ENCODE measurements at places on chromosomes 3 and 15.

GRCh38 chr3:58135712-58136543 lies 74.8 kb downstream of the DNASE1L3 start:
- DNase-seq, result no peak

- no peak for DNase-seq
These were observed 54.2 kb downstream of the FBXL2 start for GRCh38 chr3:33331414-33331813.

GRCh38 chr3:121574449-121574848 lies 6.7 kb downstream of the ARGFX start:
- no peak for DNase-seq

- DNase-seq, result no peak
These were observed 15.9 kb downstream of the IGDCC3 start for GRCh38 chr15:65361708-65362459.

- no peak for DNase-seq
These were observed 756.6 kb upstream of the ARPP21 start for GRCh38 chr3:34882764-34883163.

- DNase-seq, result no peak
These were observed 34.8 kb upstream of the CHRNB4 start for GRCh38 chr15:78675617-78676360.

DNA sequence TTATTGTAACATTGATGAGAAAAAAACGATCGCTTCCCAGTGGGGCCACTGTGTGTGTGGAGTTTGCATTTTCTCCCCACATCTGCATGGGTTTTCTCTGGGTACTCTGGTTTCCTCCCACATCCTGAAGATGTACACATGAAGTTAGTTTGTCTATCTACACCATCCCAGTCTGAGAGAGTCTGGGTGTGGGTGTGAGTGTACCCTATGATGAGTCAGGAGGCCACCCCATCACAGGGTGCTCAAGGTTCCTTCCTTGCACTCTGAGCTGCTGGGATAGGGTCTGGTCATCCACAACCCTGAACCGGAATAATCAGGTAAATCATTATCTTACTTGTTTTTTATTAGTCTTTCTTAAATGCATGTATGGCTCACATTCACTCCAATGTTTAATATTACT lies 457.1 kb downstream of the NTRK3 start:
- no peak for DNase-seq

GRCh38 chr3:195003006-195003892 lies 267.7 kb downstream of the XXYLT1 start:
- DNase-seq, result no peak

DNA sequence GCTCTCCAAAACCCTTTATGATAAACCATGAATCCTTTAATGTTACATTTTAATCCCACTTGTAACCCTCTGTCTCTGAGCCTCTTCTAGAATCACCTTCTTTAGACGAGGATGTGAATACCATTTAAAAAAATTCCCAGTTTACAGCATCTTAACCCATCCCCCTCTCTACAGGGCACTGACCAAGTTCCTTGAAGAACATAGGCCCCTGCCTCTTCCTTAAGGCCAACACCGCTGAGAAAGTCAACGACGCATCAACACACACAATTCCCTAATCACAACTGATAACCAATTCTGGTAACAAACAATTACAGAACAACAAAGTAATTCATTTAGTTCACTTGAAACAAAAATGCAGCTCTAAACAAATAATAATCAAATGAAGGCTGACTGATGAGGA lies 130.3 kb downstream of the DLG1 start:
- no peak for DNase-seq

DNA sequence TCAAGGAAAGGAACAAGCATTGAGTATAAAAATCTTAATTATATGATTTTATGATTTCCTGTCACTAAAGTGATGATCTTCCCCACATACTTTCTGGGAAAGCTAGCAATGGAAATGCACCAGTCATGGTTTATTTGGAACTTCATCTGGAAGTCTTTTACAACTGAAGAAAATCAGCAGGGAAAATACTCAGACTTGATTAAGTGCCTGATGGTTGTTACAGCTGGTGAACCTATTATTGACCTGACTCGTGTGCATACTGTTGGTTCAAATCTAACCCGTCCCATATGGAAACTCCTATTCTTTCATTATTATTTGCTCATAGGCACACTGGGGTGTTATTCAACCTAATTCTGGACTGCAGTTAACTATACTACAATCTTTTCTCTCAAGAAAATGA lies 701.8 kb upstream of the CCDC54 start:
- no peak for DNase-seq

- no peak for DNase-seq
These were observed 33.1 kb downstream of the LPP start for GRCh38 chr3:188187053-188187452.

DNA sequence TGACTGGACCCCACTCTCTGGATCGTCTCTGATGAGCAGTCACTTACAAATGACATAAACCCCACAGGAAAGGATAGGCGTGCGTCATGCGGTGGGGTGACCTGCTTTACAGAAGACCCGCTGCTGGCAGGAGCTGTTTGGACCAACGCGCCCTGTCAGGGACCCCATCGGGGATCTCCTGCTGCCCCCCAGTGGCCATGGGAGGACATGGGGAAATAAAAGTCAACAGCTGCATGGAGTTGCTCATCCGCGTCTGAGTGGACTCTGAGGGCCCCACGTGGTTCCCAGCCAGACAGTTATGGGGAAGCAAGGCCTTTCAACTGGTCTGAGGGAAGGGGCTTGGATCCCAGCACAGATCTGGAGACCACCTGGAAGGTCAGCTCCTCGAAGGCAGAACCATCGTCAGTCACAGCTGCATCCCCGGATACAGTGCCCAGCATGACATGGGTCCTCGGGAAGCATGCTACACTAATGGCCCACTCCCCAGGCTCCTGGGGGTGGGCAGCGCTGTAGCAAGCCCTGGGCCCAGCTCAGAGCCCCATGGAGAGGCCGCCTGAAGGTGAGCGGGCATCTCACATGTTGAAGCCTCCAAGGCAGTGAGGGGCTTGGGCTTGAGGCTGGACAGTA lies 32.1 kb downstream of the PTH1R start:
- DNase-seq, result peak; percentile 88

DNA sequence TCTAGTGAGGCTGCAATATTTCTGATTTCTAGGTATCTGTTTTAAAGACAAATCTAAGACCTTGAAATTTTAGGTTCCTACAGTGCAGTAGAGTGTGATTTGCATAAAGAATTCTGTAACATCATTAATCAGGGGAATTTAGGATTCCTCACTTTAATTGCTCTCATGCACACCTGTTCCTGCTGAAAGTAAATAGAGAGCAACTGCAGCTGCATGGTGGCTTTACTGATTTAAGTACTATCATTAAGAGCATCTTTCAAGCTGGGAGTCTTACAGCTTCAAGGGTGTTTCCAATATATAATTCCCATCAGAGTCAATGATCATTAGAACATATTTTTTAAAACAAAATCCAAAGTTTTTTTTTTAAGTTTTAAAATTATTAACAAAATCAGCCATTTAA lies 36.0 kb upstream of the C3orf70 start:
- no peak for DNase-seq

GRCh38 chr15:83446417-83446816 lies 724 bp upstream of the SH3GL3 start:
- DNase-seq, result no peak
